ENCODE measurements at places on chromosomes 6 and 20.

DNA sequence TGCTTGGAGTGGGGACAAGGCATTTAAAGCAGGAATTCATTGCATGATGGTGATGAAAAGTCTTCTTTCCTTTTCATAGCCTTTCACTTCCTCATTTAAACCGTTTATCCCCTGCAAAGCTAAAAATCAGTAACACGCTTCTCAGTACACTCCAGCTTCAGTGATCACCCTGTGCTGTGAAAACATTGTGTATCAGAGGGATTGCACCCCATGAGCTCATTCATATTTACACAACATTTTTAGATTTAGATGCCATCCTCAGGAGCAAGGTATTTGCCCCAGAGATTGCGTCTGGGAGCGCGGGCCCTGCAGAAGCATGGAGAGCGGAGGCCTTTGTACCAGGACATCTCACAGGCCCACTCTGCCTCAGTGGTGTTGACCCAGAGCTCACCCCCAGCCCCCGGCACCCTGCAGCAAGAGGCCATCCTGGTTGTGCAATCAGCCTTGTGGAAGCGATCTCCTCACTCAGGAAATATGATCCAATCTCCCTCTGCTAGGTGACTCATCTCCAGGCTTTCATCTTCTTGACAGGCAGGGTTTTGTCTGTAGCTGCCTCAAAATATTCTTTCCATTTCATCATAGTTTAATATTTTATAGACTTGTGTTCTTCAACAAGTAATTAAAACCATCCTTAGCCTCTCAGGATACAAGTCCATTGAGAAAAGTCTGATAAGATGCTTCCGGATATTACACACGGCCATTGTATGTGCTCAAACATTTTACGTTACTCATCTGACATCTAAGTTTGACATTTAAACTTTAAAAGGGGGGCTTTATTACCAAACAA is 38.9 kb upstream of the THBS2 start:
- no peak for DNase-seq

DNA sequence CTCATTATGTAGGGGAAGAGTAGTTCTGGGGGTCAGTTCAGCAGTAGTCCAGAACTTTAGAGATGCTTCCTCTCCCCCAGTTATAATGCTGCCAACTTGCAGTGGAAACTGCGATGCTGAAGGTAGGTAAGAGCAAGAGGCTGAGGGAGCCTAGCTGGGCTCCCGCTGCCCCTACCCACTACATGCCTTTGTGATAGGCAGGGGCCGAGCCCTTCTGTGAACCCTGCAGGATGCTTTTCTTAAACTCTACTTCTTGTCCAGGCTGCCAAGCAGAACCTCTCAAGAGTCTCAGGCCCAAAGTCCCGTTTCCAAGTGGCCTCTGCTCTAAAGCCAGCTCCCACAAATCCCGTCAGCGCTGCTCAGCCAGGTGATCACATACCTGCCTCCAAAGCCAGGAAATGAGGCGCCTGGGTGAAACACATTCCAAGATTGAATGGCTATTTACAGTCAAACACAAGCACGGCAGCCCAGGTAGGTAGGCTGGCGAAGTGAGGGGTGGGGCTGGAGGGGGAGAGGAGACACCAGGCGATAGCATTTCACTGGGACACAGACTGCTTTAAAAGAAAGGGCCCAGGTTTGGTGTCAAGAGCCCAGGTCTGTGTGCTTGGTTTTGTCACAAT is 150.7 kb downstream of the CD24 start:
- no peak for DNase-seq

DNA sequence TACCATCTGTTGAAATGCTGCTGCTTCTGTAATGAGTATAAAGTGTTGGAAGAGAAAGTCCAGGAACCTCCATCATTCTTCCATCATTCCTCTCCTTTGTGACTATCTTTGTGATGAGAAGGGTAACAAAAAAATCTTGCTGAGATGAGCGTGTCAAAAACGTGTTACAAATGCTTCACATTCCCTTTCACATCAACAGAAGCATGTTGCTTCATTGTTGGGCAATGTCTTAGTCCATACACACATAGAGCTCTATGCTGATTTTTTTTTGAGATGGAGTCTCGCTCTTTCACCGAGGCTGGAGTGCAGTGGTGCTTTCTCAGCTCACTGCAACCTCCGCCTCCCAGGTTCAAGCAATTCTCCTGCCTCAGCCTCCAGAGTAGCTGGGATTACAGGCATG is 114.1 kb upstream of the ESR1 start:
- DNase-seq, result no peak

- DNase-seq, result no peak
Measured at GRCh38 chr6:17417817-17418216, 24.4 kb downstream of the CAP2 start.

DNA sequence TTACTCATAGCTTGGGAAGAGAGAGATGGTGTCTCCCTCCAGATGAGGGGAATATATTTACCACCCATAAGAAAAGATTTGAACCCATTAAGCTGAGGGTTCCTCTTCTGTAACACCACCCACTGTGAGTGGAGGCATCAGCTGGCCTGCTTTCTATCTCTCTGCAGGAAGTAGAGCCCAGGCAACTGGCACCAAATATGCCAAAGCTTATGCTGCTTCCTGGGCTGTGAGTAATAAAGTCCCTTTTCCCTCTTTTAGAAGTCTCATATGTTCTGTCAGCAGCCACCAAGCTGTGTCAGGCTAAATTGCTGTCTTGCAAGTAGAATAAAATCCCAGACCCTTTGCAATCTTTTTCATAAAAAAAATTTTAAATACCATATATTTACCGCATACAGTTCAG is 241.4 kb downstream of the LAMA2 start:
- no peak for DNase-seq

- no peak for DNase-seq
Measured at GRCh38 chr6:25640446-25640845, 11.6 kb upstream of the SCGN start.

- no peak for DNase-seq
Measured at GRCh38 chr20:1390581-1391403, 2.1 kb downstream of the FKBP1A start.

DNA sequence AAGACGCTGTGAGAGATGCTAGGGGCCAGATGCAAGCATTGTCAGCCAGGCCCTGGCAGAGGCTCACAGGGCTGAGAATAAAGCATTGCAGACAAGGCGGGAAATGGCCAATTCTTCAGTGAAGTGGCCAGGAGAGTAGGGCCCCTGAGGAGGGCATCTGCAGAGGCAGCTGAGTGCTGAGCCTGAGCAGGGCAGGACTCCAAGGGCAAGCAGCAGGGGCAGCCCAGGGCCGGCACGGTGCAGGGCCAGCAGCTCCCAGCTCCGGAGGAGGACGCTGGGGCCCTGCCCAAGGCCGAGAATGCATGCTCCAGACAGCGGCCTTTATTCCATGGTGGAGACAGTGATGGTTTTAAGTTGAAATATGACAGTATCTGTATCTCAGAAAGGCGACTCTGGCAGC is 305.5 kb downstream of the FOXC1 start:
- peak; percentile 15 for DNase-seq

- no peak for DNase-seq
Measured at GRCh38 chr6:27288136-27289044, 23.7 kb downstream of the POM121L2 start.

- no peak for DNase-seq
Measured at GRCh38 chr6:16721977-16722376, 39.3 kb downstream of the ATXN1 start.

GRCh38 chr6:84417260-84417659 is 189.8 kb upstream of the CEP162 start:
- DNase-seq, result no peak
